ENCODE measurements at places on chromosomes 4 and X. TPM values are rescaled to one million over a fixed set of nuclear protein-coding genes. Genes with fewer than 3 reads are reported as not detected.

DNA sequence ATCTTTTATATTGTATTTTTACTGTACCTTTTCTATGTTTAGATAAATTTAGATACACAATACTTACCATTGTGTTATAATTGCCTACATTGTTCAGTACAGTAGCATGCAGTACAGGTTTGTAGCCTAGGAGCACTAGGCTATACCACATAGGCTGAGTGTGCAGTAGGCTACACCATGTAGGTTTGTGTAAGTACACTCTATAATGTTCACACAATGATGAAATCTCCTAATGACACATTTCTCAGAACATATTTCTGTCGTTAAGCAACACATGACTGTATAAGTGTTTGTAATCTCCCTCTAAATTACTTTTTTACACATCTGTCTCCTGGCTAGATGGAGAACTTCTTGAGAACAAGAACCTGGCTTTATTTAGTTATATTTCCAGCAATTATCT is 40.3 kb downstream of the UCHL1 start:
- H3K27me3 ChIP-seq: no peaks in the 10 kb centered on the region
- DNase-seq: no peak
- H3K36me3 ChIP-seq: no peaks in the 10 kb centered on the region

The LRRC66 gene
- 0.21 TPM for total RNA-seq

DNA sequence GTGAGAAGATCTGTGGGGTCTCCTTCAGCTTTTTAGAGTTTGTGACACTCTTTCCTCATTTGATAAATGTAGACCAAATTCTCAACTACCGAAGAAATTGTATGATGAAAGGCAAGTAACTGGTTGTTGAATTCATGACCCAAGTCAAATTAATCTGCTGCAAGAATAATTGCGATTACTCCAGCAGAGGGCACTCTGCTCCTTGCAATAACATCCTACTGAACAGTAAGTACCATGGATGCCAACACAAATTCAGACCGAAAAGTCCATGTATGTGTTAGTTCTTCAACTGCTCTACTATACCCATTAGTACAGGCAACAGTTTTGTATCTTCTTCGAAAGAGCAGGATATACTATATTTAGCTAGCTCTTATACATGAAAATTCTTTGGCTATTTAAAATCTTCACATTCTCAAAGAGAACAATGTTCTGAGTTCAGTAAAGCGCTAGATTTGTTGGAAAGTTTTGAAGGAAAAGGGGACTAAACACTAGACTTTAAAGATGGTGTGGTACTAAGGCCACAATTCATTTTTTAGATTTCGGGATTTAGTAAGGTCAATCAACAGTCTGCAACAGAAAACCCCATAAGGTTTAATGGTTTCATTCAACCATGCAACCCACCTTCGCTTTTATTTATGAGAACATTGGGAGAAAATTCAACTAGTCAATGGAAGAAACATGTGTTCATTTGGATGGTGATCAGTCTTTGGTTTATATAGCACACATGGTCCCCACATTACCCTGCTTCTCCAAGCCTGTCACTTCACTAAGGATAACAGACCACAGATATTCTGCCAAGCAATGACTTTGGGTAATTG is 105.4 kb upstream of the TBC1D9 start:
- peaks cover 14% of the 10 kb centered on the region for H3K27me3 ChIP-seq
- peak; percentile 63 for DNase-seq
- H3K4me3 ChIP-seq: no peak overlapping the region
- peaks cover 5% of the 10 kb centered on the region for H3K4me1 ChIP-seq
- H3K27ac ChIP-seq: no peak overlapping the region

GRCh38 chrX:68995780-68996551 is 167.1 kb downstream of the EFNB1 start:
- no peak overlapping the region for H3K4me3 ChIP-seq
- no peak overlapping the region for H3K27ac ChIP-seq
- no peak for DNase-seq
- H3K27me3 ChIP-seq: peaks cover 4% of the 10 kb centered on the region
- H3K4me1 ChIP-seq: no peaks in the 10 kb centered on the region

DNA sequence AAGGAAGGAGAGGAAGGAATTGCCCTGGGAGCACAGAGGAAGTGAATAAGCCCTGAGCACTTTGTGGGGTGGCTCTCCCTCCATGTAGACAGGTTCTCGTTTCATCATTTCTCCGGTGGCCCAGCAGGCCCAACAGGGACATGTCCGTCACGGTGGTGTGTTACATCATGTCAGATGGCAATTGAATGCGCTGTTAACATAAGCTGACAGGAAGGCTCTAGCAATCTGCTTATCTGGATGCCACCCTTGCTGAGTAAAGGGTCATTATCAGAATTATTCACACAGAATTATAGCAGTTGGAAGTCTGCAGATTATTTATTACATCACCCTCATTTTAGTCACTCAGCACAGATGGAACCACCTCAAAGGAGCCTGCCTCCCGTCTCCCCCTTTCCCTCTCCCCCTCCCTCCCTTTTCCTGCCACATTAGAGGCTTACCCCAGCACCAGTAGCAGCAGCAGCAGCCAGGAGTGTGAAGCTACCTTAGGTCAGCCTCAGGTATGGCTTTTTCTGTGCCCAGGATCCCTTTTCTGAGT is 124.3 kb upstream of the TRIM2 start:
- H3K27ac ChIP-seq: no peak overlapping the region
- no peaks in the 10 kb centered on the region for H3K36me3 ChIP-seq
- H3K4me1 ChIP-seq: peaks cover 13% of the 10 kb centered on the region

The FHIP1A gene
- total RNA-seq: not detected

DNA sequence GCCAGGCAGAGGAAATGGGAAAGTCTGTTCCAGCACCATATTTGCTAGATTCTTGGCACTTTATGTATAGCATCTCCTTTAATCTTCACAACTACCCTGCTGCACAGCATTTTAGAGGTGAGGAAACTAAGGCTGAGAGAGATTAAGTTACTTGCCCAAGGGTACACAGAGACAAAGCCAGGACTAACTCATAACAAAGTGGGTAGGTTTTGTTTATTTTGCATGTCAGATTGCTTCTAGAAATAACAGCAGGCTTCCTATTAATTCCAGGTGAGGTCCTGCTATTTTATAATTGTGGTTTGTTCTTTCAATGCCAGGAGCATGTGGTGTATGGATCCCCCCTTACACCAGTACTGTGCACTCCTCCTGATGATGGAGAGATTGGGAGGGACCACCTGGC is 15.0 kb downstream of the TCEANC start:
- H3K4me1 ChIP-seq: peaks cover 21% of the 10 kb centered on the region
- no peak overlapping the region for H3K27ac ChIP-seq
- no peak overlapping the region for H3K4me3 ChIP-seq

The STBD1 gene
- total RNA-seq: 0.52 TPM

DNA sequence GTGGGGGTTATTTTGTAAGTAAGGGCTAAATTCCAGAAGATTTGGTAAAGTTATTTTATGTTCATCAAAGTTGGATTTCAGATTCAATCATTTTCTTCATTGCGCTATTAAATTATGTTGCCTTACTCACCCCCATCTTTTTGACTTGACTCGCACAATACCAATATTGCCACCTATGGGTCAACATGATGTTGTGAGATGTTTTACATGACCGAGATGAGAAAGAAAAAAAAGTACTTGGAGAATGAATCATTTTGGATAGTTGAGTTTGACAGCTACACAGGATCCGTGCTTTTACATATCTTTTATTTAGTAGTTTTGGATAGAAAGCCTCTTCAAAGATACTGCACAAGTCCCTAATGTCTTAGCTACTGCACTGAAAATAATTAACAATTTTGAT is 224.2 kb upstream of the EMCN start:
- no peak overlapping the region for H3K27ac ChIP-seq
- H3K27me3 ChIP-seq: peaks cover 2% of the 10 kb centered on the region
- DNase-seq: no peak
- no peak overlapping the region for H3K4me3 ChIP-seq
- H3K36me3 ChIP-seq: no peaks in the 10 kb centered on the region
- peaks cover 5% of the 10 kb centered on the region for H3K4me1 ChIP-seq

The JCHAIN gene
- not detected for total RNA-seq

- no peaks in the 10 kb centered on the region for H3K36me3 ChIP-seq
- no peaks in the 10 kb centered on the region for H3K27me3 ChIP-seq
- no peak for DNase-seq
- no peak overlapping the region for H3K4me3 ChIP-seq
Measured at GRCh38 chrX:25858273-25858880, 279.8 kb upstream of the MAGEB18 start.

GRCh38 chr4:95643627-95644026 is 94.9 kb upstream of the UNC5C start:
- no peak overlapping the region for H3K27ac ChIP-seq
- no peak for DNase-seq
- H3K4me3 ChIP-seq: no peak overlapping the region
- no peaks in the 10 kb centered on the region for H3K27me3 ChIP-seq
- H3K4me1 ChIP-seq: peaks cover 7% of the 10 kb centered on the region

DNA sequence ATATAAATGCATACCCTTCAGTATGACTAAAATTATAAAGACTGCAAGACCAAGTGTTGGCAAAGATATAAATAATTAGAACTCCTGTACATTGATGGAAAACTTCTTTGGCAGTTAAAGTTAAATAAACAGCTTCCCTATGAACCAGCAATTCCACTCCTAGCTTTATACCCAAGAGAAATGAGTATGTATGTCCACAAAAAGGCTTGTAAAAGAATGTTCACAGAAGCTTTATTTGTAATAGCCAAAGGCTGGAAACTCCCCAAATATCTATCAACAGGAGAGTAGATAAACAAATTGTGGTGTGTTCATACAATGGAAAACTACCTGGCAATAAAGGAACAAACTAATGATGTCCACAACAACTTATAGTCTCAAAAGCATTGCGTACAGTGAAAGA is 184.8 kb downstream of the AMELX start:
- no peak overlapping the region for H3K4me3 ChIP-seq
- H3K4me1 ChIP-seq: no peaks in the 10 kb centered on the region
- H3K36me3 ChIP-seq: no peaks in the 10 kb centered on the region
- no peak overlapping the region for H3K27ac ChIP-seq

DNA sequence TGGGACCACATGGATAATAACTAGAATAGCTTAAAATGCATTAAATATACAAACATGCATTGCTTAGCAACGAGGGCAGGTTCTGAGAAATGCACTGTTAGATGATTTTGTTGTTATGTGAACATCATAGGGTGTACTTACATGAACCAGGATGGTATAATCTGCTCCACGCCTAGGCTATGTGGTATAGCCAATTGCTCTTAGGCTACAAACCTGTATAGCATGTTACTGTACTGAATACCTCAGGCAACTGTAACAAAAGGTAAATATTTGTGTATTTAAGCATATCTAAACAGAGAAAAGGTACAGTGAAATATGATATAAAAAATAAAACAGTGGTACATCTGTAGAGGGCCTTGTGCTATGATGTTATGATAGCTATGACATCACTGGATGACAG is 169.2 kb upstream of the IL15 start:
- DNase-seq: no peak
- no peak overlapping the region for H3K4me3 ChIP-seq
- no peaks in the 10 kb centered on the region for H3K27me3 ChIP-seq
- no peak overlapping the region for H3K27ac ChIP-seq

GRCh38 chrX:24259544-24260240 is 54.2 kb downstream of the SUPT20HL2 start:
- H3K4me3 ChIP-seq: no peak overlapping the region
- peak; percentile 43 for DNase-seq
- no peak overlapping the region for H3K27ac ChIP-seq
- H3K36me3 ChIP-seq: no peaks in the 10 kb centered on the region

GRCh38 chr4:65669111-65670019 is 924 bp downstream of the EPHA5 start:
- H3K4me3 ChIP-seq: no peak overlapping the region
- H3K36me3 ChIP-seq: peaks cover 9% of the 10 kb centered on the region
- no peak for DNase-seq
- peak overlapping the region; percentile 59 for H3K27ac ChIP-seq
- H3K4me1 ChIP-seq: peaks cover 4% of the 10 kb centered on the region

- H3K36me3 ChIP-seq: no peaks in the 10 kb centered on the region
- no peaks in the 10 kb centered on the region for H3K27me3 ChIP-seq
- no peaks in the 10 kb centered on the region for H3K4me1 ChIP-seq
- H3K4me3 ChIP-seq: no peak overlapping the region
- H3K27ac ChIP-seq: no peak overlapping the region
- DNase-seq: no peak
Measured at GRCh38 chr4:170247596-170247995, 157.8 kb upstream of the AADAT start.

- no peak overlapping the region for H3K4me3 ChIP-seq
- peaks cover 9% of the 10 kb centered on the region for H3K4me1 ChIP-seq
- H3K27me3 ChIP-seq: peaks cover 41% of the 10 kb centered on the region
Measured at GRCh38 chr4:110296892-110297291, 98.5 kb upstream of the ELOVL6 start.

The XAGE2 gene
- total RNA-seq: not detected

DNA sequence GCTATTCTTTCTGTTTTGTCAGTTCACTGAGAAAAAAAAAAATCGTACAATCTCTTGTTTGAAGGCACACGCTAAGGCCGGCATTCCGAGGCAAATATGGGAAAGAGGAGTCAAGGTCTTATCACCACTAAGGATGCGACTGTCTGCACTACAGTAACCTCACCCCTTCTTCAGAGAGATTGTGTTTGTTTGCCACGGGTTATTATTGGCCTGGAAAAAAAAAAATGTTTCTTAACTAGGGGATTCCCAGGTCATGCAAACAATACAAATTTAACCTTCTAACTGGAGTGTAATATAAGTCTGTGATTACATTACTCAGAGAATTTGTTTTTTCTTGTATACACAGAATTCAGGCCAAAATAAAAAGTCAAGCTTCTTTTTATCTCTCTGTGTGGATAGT is 168.3 kb downstream of the TMA16 start:
- no peaks in the 10 kb centered on the region for H3K27me3 ChIP-seq
- H3K4me1 ChIP-seq: no peaks in the 10 kb centered on the region
- no peaks in the 10 kb centered on the region for H3K36me3 ChIP-seq
- H3K4me3 ChIP-seq: no peak overlapping the region
- no peak for DNase-seq

DNA sequence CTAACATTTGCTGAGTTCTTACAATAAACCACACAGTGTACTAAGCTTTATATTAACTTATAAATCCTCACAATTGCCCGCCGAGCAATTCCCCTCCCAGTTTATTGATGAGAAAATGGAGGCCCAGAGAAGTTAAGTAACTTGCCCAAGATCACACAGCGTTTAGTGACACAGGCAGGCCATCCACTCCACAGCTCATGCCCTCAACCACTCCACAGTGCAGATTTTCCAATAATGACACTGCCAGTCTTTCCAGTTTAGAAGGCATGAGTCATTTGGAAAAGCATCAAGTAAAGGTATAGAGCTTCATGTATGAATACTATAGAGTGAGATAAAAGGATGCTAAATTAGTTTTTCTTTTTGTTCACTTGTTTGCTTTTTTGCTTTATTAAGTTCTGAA is 208.5 kb downstream of the CAMK2D start:
- H3K27ac ChIP-seq: no peak overlapping the region
- no peak for DNase-seq
- H3K27me3 ChIP-seq: no peaks in the 10 kb centered on the region
- H3K4me3 ChIP-seq: no peak overlapping the region
- H3K36me3 ChIP-seq: peaks cover 4% of the 10 kb centered on the region

DNA sequence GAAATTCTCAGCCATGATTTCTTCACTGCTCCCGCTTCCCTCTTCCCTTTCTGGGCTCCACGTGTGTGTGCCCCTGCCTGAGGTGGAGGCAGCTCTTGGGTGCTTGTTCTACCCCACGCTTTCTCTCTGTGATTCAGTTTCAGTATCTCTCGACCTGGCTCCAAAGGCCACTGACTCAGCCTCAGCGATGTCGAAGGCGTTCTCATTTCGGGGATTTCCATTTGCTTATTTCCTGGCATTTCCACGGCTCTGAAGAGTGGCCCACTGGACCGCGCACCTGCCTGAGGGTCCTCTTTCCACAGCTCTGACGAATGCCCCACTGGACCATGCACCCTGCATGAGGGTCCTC is 52.4 kb downstream of the GAK start:
- DNase-seq: peak; percentile 74
- H3K36me3 ChIP-seq: peaks cover 23% of the 10 kb centered on the region
- H3K4me1 ChIP-seq: peaks cover 25% of the 10 kb centered on the region
- H3K27ac ChIP-seq: peak overlapping the region; percentile 93

Data from activated CD8-positive, alpha-beta memory T cell treated with anti-CD3 and anti-CD28 coated beads, Interleukin-2, amount 10 ng/mL, durations not matched to agents 7 days and 5 days (primary cell).